ENCODE measurements at places on chromosomes 3 and 15.

GRCh38 chr15:72564091-72564490 lies 90.0 kb downstream of the ARIH1 start:
- H3K36me3 ChIP-seq = peaks cover 86% of the 10 kb centered on the region
- no peak for DNase-seq
- no peaks in the 10 kb centered on the region for H3K4me1 ChIP-seq
- H3K4me3 ChIP-seq = no peak overlapping the region

- no peak overlapping the region for H3K4me3 ChIP-seq
- H3K4me1 ChIP-seq = peaks cover 23% of the 10 kb centered on the region
- H3K27ac ChIP-seq = no peak overlapping the region
- no peak for DNase-seq
Measured at GRCh38 chr3:13477943-13478342, 2.2 kb upstream of the HDAC11 start.

DNA sequence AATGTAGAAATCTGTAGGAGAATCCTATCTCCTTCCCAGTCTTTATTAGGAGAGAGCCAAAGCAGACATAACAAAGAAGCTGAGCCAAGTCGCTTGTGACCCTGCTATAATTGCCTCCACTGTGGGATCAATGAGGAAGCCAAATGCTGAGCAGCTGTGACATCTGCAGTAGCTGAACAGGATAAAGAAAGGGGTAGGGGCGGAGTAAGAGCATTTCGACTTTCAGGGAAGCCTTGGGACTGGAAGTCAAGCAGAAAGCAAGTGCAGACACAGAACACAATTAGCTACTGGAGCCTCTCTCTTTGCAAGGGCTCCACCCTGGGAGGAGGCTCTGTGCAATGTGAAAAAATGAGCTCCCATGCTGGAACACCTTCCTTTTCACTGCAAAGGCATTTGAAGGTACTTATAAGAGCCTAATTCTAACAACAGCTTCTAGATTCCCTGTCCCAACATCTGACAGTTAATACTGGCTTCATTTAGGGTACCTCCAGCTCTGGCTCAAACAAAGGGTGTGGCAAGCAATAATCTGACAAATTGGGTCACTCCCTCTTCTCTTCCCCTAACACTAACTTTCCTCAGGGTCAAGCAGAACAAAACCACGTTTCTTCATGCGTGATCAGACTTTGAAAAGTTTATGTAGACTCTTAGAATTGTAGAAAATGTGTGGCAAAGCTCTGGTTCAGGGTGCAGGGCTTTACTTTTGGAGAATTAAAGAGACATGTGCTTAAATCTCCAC lies 166.4 kb downstream of the CADPS start:
- H3K27ac ChIP-seq = no peak overlapping the region
- no peaks in the 10 kb centered on the region for H3K36me3 ChIP-seq
- peaks cover 8% of the 10 kb centered on the region for H3K27me3 ChIP-seq
- no peak overlapping the region for H3K4me3 ChIP-seq

GRCh38 chr15:49758856-49759255 lies 138.0 kb downstream of the DTWD1 start:
- H3K27ac ChIP-seq = no peak overlapping the region
- DNase-seq = no peak
- no peak overlapping the region for H3K4me3 ChIP-seq
- H3K36me3 ChIP-seq = no peaks in the 10 kb centered on the region
- no peaks in the 10 kb centered on the region for H3K27me3 ChIP-seq
- H3K4me1 ChIP-seq = no peaks in the 10 kb centered on the region

GRCh38 chr15:41622901-41623300 lies 37.3 kb upstream of the MGA start:
- H3K27me3 ChIP-seq = no peaks in the 10 kb centered on the region
- peaks cover 11% of the 10 kb centered on the region for H3K4me1 ChIP-seq
- H3K27ac ChIP-seq = no peak overlapping the region
- no peaks in the 10 kb centered on the region for H3K36me3 ChIP-seq
- no peak overlapping the region for H3K4me3 ChIP-seq

- no peak for DNase-seq
- H3K27me3 ChIP-seq = no peaks in the 10 kb centered on the region
- no peaks in the 10 kb centered on the region for H3K4me1 ChIP-seq
- no peak overlapping the region for H3K4me3 ChIP-seq
- no peak overlapping the region for H3K27ac ChIP-seq
Measured at GRCh38 chr3:114642951-114643741, 349.3 kb downstream of the TIGIT start.

Data from esophagus squamous epithelium (tissue), 5 donors.